ENCODE measurements at places on chromosomes 11 and 22.

DNA sequence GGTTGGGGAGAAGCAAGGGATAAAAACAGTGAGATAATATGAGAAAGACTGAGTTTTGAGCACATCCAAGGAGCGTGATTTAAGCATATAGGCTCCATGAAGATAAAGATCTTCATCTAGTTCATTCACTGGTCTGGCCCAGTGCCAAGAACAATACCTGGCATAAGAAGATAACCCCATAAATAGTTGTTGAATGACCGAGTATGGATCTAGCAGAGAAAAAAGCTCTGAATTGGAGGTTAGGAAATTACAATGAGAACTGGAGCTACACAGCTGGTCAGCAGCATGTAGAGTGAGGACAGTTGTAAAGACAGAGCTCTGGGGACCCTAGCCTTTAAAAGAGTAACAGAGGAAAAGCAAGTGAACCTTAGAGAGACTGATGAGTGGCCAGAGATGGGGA is 33.0 kb upstream of the PAK1 start:
- no peak for DNase-seq

- DNase-seq, result no peak
These were observed 573.7 kb upstream of the ANO3 start for GRCh38 chr11:25758145-25758661.

- no peak for DNase-seq
These were observed 51.4 kb upstream of the SHISAL1 start for GRCh38 chr22:44363980-44364750.

DNA sequence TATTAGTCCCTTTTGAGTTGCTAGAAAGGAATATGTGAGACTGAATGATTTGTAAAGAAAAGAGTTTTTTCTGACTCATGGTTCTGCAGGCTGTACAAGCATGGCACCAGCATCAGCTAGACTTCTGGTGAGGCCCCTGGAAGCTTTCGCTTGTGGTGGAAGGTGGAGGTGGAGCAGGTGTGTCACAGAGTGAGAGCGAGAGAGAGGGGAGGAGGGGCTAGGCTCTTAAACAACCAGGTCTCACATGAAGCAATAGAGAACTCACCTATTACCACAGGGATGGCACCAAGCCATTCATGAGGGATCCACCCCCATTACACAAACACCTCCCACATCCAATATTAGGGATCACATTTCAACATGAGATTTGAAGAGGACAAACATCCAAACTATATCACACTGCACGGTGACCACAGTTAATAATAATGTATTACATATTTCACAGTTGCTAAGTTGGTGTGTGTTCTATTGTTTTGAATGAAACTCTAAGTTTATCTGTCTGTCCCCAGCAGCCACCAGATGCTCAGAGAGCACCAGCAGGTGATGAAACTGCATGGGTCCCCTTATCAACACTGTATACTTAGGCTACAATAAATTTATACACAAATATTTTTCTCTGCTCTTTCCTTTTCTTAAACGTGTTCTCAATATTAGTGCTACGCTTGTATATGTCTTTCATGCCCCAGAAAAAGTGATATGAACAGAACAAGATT is 14.1 kb downstream of the ZFP91 start:
- DNase-seq, result no peak

GRCh38 chr22:48077699-48078098 is 1315.2 kb downstream of the TBC1D22A start:
- no peak for DNase-seq

DNA sequence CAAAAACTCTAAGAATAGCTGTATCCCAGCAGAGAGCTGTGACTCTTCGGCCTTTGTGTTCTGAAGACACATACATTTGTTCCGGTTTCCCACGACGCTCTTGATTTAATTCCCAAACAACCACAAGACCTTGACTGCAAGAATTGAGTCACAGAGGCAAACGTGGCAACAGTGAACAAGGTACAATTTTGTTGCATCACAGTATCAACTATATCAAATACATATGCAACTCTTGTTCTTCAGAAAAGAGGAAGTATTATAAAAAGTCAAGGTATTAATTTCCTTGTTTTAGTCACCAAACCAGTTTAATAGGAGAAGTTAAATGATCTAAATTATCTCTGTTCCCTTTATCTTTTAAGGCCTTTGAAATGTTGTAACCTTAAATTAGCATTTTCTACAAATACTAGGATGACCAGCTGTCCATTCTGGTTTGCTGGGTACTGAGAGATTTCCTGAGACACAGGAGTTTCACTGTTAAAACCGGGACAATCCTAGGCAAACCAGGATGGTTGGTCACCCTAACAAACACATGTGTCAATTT is 11.1 kb downstream of the HPS5 start:
- DNase-seq, result no peak

GRCh38 chr11:79396001-79396400 is 44.8 kb downstream of the TENM4 start:
- no peak for DNase-seq

GRCh38 chr22:44024288-44024921 is at the start of gene PARVB:
Gene PARVB (plus strand): TSS chr22:44024302. CDS start chr22:44024340, 38 bp downstream.
- peak; percentile 64 for DNase-seq

DNA sequence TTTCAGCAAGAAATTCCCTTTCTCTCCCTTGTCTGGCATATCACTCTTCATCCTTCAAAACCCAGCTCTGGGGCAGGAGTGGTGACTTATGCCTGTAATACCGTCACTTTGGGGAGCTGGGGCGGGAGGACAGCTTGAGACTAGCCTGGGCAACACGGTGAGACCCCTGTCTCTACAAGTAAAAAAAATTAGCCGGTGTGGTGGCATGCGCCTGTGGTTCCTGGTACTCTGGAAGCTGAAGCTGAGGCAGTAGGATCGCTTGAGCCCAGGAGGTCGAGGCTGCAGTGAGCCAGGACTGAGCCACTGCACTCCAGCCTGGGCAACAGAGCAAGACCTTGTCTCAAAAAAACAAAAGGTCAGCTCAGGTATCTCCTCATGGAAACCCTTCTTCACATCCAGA is 1.4 kb upstream of the RCE1 start:
- no peak for DNase-seq

DNA sequence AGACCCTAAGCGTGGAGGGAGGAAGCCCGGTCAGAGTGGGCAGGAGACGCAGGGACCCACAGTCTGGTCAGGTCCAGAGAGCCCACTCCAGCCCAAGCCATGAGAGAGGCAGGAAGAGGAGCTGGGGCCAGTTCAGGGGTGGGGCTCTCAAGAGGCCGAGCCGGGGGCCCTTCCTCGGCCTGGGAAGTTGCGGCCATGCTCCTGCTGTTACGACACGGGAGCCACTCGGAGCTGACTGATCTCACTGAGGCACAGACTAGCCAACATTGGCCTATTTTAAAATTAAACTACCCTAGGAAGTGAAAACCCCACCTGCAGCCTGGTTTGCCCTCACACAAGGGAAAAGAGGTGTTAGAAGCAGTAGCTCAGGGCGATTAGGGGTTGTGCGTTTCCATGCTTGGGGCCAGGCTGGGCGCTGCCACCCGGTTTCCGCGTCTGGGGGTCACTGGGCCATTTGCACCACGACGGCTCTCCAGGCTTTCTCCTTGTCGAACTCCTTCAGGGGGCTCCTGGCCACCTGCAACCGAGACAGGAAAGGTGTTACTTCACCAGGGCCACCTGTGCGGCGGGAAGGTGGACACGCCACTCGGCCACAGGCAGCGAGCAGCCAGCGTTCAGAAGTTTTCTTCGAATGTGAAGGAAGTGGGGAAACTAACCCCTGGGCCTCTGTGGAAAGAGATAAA is 3.2 kb upstream of the TTLL8 start:
- DNase-seq, result no peak

DNA sequence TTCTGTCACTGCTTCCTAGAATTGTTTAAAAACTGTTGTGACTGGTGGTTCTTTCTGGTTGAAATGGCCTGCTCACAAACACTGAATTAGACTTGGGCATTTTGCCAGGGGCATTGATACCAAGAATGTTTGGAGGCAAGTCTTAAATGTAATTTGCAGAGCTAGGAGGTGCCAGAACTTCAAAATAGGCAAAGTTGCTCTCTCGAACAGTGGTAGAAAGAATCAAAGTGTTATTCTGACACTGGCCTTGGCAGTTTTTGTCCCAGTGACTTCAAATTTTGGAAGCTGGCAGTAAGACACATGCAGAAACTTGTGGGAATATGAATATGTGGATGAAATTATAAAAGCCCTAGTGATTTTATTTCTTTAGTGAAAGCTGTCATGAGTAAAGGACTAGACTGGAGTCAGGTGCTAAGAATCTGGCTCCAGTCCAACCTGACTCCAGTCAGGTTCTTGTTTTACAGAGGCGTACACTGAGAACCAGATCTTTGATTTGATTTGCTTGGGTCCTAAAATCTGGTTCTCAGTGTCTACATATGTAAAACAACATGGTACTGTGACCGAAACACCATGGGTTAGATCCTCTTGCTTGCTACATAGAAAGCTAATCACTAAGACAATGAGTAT is 20.9 kb downstream of the SVIP start:
- peak; percentile 26 for DNase-seq

GRCh38 chr11:13364388-13364787 is 86.8 kb downstream of the BMAL1 start:
- no peak for DNase-seq

GRCh38 chr22:39408173-39408572 is 8.6 kb downstream of the TAB1 start:
- no peak for DNase-seq

GRCh38 chr22:35560366-35560765 is 19.7 kb downstream of the RASD2 start:
- no peak for DNase-seq

GRCh38 chr11:73513707-73514106 is 84.2 kb downstream of the FAM168A start:
- no peak for DNase-seq

GRCh38 chr22:33891455-33891854 is 28.8 kb downstream of the LARGE1 start:
- DNase-seq, result no peak

DNA sequence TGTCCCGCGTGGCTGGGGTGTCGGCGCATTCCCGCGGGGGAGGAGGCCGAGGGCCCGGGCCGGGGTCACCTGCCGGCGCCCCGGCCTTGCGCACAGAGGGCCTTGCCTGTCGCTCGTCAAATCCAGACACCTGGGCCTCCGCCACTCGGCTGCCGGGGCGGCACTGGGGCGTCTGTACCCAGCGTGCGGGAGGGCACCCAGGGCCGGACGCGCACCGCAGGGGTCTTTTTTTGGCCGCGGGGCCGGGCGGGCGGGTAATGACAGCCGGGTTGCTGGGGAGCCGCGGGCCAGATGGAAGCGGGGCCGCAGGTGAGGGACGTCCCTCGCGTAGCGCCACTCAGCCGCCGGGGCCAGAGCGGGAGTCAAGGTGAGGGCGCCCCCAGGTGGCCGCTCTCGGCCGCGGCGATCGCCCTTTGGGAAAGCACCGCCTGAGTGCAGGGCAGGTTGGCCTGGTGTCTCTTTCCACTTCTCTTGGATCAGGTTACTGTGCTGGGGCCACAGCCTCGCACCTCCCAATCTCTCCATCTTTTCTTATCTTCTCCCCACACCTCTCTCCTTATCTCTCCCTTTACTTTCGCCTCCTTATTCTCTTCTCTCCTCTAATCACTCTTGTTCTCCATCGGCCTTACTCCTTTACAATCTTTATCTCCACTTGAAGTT is 3.5 kb downstream of the PHLDB1 start:
- peak; percentile 80 for DNase-seq

DNA sequence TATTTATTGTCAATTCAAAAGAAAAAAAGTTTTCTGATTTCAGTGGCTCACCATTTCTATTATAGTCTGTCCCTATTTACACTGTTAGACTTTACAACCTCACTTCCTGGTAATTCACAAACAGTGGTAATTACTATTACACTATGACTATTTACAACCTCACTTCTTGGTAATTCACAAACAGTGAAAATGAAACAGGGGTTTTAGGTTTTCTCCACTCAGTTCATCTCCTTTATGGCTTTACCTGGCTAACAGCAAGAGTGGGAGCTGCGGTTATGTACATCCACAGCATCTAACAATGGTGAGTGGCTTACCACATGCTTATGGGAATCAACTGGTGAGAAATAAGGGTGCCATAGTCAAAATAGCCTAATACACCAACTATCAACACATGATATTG is 166.4 kb downstream of the CASP12 start:
- DNase-seq, result no peak

GRCh38 chr11:72621008-72621610 is 53.1 kb downstream of the PDE2A start:
- no peak for DNase-seq

DNA sequence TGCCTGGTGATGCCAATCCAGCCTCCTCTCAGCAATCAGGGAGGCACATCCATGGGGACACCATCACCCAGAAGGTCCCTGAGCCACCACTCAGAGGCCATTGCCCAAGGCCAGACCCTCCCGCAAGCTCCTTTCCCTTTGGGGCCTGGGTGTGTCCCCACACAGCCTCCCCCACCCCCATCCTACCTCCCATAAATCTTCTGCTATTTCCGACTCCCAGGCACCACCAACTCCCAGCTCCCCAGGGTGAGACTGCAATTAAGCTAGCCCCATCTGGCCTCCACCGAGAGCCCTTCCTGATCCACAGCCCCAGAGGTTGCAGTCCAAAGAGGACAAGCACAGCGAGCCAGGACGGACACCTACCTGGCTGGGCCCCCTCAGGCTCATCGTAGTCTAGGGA is 6.3 kb downstream of the ARHGAP1 start:
- DNase-seq, result no peak

DNA sequence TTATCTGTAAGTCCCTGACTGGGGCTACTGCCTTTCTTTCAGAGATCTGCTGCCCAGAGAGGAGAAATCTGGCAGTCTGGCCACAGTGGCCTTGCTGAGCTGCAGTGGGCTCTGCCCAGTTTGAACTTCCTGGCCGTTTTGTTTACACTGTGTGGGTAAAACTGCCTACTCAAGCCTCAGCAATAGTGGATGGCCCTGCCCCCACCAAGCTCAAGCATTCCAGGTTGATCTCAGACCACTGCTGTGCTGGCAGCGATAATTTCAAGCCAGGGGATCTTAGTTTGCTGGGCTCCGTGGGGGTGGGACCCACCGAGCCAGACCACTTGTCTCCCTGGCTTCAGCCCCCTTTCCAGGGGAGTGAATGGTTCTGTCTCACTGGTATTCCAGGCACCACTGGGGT is 117.5 kb downstream of the TRPC6 start:
- no peak for DNase-seq

- DNase-seq, result no peak
These were observed 30.1 kb upstream of the CECR2 start for GRCh38 chr22:17339095-17339693.

GRCh38 chr22:46044621-46045458 is 67.9 kb upstream of the WNT7B start:
- DNase-seq, result peak; percentile 68

- DNase-seq, result no peak
These were observed 11.7 kb downstream of the LIMK2 start for GRCh38 chr22:31223786-31224191.

DNA sequence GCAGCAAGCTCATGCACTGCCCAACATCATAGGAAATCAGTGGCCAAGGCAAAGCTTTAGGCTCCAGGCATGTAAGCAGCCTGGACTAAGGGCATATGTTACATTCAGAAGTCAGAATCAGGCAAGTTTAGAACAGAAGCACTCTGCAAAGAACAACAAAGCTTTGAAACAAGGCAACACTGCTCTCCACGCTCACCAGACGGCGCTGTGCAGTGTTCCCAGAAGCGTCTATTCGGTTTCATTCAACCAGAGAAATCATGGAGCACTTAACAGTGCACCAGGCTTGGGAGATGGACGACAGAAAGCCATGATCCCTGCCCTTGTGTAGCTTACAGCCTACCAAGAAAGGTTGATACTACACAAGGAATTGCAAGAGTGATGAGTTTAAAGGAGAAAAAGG is 555.8 kb downstream of the BUD13 start:
- DNase-seq, result peak; percentile 83

GRCh38 chr11:33405834-33406602 is 148.8 kb downstream of the HIPK3 start:
- DNase-seq, result peak; percentile 36
